ENCODE measurements at places on chromosomes 1 and 21. TPM values are rescaled to one million over a fixed set of nuclear protein-coding genes. Genes with fewer than 3 reads are reported as not detected.

DNA sequence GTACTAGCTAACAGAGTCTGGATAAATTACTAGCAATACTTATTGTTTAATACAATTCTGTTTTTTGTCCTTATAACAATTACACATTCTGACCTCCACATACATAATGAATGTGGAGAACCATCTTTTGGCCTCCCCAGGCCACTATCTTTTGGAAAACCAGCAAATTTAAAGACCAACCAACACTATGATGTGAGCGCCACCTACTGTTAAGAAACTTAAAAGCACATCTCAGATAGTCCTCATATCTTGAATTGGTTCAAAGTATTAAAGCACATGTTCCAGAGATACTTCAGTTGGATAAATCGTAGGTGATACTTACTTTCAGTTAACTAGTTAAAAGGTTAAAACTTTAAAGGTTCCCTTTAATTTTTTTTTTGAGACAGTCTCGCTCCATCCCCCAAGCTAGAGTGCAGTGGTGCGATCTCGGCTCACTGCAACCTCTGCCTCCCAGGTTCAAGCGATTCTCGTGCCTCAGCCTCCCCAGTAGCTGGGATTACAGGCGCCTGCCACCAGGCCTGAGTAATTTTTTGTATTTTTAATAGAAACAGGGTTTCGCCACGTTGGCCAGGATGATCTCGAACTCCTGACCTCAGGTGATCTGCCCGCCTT lies 29.3 kb upstream of the USP1 start:
- DNase-seq, result peak; percentile 44

DNA sequence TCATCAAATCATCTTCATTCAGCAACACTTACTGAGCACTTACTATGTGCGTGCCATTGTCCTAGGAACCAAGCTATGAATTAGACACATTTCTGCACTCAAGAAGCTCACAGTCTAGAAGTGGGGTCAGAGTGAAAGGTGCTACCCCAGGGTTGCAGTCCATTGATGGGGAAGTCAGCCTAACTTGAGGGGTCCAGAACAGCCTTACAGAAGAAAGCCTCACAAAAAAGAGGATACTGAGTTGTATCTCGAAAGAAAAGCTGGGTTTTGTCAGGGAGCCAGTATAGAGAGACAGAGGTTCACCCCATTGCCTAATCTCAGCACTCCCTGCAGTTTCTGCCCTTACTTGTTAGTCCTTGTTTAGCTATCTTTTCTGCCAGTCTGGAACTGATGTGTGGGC lies 153.1 kb upstream of the JUN start:
- DNase-seq, result no peak

DNA sequence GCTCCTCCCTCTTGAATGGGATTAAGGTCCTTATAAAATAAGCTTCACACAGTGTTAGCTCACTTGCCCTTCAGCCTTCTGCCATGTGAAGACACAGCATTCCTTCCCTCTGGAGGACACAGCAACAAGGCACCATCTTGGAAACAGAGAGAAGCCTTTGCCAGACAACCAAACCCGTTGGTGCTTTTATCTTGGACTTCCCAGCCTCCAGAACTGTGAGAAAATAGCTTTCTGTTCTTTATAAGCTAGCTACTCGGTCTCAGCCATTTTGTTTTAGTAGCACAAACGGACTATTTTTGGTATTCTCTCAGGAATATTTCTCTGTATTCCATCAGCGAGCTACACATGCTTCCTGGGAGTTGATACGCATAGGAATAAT lies 58.6 kb upstream of the IRF2BP2 start:
- no peak for DNase-seq

The RNU1-4 gene
- polyA plus RNA-seq, result not detected

The CYP2J2 gene
- polyA plus RNA-seq, result 1.8 TPM

All from left renal pelvis (tissue), 4 donors.